Fibroblast of the conjunctiva (primary cell): ENCODE measurements at places on chromosomes 3 and 15.
A peak's percentile ranks its signal among the peaks of the same experiment; 100 is the strongest.

DNA sequence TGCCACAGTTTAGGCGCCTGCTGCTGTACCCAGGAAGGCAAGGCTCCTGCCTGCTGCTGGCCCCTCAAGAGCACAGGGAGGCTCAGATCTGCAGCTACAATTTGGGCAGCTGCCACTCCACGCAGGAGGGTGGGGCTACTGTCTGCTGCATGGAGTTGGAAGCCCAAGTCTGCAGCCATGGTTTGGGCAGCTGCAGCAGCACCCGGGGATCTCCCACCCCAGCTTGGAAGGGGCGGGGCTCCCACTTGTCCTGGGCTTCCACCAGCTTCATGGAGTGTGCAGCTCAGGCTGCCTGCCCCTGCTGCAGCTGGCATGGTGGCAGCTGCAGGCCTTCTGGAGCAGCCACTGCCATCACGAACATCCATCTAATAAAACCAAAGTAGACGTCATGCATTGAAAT lies 512.9 kb downstream of the PYDC2 start:
- no peak for DNase-seq

GRCh38 chr3:133979553-133979952 lies 50.2 kb downstream of the SLCO2A1 start:
- DNase-seq: no peak

GRCh38 chr3:9067352-9067975 lies 104.2 kb upstream of the RAD18 start:
- DNase-seq: peak; percentile 45

- DNase-seq: no peak
These were observed 83.0 kb upstream of the NAALADL2 start for GRCh38 chr3:174776123-174776522.
